ENCODE measurements at places on chromosomes 5 and 9.

GRCh38 chr9:20512636-20513035, 109.7 kb downstream of the MLLT3 start:
- no peak for DNase-seq

- no peak for DNase-seq
These were observed 684.1 kb downstream of the SEMA5A start for GRCh38 chr5:8861764-8862163.

DNA sequence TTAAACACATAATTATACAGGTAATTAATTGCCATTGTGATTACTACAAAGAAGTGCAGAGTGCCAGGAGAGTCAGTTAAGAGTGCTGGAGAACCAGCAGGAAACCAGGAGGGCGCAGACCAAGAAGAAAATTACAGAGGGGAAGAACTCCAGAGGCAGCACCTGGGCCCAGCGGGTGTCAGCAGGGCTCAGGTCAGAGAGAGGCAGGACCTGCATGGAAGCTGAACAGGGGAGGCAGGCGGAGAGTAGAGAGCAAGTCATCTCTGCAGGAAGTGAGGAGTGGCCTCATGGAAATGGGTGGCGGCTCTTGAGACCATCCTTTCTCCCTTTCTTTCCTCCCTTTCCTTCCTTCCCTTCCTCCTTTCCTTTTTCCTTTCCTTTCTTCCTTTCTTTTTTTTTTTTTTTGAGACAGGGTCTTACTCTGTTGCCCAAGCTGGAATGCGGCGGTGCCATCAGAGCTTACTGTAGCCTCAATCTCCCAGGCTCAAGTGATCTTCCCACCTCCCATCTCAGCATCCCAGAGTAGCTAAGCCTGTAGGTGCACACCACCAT, 4.0 kb upstream of the ZBTB34 start:
- no peak for DNase-seq

DNA sequence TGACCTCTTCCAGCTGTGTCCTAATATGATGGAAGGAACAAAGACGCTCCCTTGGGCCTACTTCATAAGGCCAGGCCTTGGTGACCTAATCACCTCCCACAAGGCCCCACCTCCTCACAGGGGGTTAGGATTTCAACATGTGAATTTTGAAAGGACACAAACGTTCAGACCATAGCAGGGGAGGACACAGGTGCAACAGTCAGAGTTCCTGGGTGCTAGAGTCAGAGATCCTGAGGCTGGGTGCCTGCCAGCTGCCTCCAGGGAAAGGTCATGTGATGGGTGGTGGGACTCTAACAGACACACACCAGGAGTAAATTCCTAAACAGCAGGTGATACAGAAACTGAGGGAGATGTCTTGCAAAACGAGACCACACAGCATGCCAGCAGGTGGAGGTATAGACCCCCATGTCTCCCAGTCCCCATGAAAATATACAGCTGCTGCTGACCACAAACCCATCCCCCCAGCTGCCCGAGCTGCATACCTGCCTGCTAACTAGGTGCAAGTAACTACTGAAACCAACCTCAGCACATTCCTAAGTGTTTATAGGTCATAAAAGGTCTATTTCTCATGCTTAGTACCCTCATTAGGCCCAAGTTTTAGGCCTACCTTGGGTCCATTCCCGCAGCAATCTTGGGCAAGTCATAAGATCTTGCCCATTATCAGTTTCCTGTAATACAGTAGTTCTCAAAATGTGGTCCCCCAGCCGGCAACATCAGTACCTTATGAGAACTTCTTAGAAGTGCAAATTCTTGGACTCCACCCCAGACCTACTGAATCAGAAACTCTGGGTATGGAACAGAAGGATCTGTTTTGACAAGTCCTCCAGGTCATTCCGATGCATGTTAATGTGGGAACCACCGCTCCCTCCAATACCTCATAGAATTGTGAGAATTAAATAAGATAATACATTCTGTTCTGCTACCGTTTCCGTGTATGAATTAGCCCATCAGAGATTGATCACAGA, 245.3 kb downstream of the ENC1 start:
- DNase-seq, result no peak

- no peak for DNase-seq
These were observed 37.4 kb downstream of the PLPPR1 start for GRCh38 chr9:101065930-101066329.

DNA sequence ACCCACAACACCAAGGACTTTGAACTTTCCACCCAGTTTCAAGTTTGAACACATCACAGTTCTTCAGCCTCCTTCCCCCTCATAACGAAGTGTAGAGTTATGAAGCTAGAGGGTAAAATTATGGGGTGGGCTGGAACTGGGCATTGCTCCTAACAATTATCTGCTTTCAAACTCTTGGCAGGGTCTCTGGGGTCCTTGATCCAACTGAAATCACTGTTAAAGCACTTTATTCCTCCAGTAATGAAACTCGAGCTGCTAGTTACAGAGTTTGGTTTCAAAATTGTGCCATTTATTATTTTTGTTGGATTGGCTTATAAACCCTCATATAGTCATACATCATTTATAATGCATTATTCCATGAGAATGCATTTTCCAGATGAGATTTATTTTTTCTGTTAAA, 158.5 kb downstream of the RGS3 start:
- no peak for DNase-seq

DNA sequence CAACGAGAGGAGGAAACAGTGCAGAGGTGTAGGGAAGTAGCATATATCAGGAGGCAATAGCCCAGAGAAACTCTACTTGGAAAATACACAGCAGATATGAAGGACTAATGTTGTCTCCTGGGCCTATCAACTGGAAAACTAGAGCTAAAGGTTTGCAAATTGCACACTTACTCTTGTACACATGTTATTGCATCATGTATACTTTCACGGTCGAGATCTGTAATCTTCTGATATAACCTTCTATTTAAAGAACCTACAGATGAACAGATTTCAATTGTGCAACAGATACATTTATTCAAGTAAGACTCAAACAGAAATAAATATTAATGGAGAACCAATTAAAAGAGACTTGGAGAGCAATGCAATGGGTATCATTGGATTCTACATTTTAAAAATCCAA, 256.3 kb upstream of the TMEM161B start:
- no peak for DNase-seq

DNA sequence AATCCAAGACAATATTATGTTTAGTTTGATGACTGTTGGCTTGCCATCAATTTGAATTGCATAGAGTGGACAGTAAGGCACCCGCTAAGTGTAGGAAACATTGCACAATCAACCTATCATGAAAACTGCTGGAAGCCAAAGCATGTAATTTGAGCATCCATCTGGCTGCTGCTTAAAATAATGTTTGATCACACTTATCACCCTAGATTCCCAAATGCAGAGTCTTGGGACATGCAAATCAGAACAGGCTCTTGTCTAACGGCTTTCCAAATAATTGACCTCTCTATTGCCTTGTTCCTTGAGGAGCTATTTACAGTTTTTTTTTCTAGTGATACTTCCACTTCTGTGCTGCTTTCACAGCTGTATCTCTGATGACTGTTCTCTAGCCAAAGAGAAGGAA, 342.1 kb downstream of the PRR16 start:
- DNase-seq, result no peak
